ENCODE measurements at places on chromosomes 5 and 9. TPM values are rescaled to one million over a fixed set of nuclear protein-coding genes. Genes with fewer than 3 reads are reported as not detected.

LPCAT1 gene
- 119 TPM for total RNA-seq

- DNase-seq, result no peak
Observed at GRCh38 chr9:122354536-122355199, 16.2 kb upstream of the PTGS1 start.

ADRB2 gene
- 3.4 TPM for total RNA-seq

DNA sequence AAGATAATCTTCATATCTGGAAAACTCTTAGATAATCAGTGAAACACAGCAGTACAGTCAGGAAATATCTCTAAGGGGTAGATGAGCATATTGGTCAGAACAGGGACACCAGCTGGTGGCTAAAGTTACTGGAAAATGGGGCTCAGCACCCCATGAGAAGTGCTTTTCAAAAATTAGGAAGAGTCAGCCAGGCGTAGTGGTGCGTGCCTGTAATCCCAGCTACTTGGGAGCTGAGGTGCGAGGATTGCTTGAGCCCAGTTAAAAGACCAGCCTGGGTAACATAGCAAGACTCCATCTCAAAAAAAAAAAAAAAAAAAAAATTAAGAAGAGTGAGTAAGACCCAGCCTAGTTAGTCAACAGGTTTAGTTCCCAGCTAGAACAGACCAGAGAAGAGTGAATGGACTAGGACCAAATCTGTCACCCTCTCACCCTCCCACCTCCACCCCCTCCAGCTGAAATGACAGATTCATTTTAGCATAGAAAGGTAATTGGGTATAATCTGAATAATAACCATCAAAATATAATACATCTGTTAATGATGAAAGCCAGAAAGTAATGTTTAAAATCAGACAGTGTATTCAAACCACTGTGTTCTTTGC lies 120.9 kb downstream of the CDC42SE2 start:
- no peak for DNase-seq

SCGB3A1 gene
- 1.3 TPM for total RNA-seq

DNA sequence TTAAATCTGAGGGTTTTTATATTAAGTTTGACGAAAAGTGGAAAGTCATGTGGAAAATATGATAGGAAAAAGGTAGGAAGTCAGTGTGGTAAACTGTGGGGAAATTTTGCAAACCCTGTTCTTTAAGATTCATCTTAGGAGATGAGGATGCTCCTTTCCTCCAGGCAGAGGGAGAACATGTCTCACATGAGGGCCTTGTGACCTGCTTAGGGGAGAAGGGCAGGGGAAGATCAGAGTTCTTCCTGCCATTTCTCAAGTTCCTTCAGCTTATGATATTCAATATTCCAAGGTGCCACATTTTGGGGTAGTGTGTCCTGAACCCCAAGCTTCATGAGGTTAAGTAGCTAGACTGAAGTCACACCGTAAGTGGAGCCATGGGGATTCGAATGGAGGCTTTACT lies 53.7 kb downstream of the MAPKAP1 start:
- no peak for DNase-seq

IER5L gene
- 43.5 TPM for total RNA-seq

DNA sequence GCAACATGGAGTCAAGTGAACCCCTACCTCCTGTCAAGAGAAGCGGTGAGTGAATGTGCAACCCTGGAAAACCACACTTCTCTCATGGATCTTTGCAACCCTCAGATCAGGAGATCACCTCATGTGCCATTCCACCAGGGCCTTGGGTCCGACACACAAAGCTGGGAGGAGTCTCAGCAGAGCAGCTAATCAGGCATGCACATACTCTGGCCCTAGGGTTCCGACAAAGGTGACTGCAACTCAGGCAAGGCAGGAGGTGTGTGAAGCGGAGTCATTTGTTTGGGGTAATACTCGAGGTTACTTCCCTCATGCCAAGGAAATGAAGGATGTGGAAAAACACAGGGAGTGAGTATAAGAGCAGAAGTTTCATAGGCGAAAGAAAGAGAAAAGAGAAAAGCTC lies 96.1 kb downstream of the GABRG2 start:
- DNase-seq, result no peak

DHX29 gene
- total RNA-seq, result 31.6 TPM

- DNase-seq, result no peak
Observed at GRCh38 chr5:6603643-6604042, 29.2 kb downstream of the NSUN2 start.

DNA sequence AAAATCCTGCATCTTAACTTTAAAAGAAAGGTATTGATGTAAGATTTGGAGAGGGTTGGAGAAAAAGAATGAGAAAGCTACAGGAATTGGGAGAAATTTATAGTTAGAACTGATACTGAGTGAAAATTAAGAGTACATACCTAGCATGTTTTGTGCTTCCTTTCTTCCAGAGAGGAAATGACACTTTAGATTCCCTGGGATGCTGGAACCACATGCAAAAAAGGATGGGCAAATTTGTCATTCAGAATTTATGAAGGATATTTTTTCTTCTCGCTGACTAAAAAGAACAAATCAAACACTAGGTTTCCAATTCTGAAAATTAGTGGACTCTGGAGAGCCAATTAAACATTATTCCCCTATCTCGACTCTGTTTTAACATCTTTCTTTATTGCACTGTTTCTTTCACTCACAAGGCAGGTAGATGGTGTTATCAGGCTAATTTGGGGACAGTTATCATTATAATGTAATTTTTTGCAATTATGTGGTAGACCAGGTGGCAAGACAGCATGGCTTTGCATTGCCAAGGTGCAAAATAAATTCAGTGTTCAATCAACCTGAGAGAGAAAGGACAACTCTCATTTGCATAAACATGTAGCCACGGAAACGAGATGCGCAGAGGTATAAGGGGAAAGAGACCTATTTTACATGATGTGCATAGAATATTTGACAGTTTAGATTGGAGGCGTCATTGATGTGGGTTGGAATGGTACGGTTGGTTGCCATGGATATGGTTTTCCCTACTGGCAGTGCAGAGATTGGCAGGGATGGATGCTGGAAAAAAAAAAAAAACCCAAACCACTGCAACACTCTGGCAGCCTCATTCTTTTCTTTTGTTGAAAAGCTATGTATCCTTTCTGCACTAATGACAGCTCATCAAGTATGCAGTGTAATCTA lies 320.4 kb upstream of the CCNH start:
- DNase-seq, result no peak

PHF24 gene
- 0.29 TPM for total RNA-seq

GRCh38 chr5:43730832-43731342 lies 127.9 kb downstream of the NNT start:
- DNase-seq, result no peak

TRPM3 gene
- 9.2 TPM for total RNA-seq

CCNJL gene
- 1.3 TPM for total RNA-seq

DNA sequence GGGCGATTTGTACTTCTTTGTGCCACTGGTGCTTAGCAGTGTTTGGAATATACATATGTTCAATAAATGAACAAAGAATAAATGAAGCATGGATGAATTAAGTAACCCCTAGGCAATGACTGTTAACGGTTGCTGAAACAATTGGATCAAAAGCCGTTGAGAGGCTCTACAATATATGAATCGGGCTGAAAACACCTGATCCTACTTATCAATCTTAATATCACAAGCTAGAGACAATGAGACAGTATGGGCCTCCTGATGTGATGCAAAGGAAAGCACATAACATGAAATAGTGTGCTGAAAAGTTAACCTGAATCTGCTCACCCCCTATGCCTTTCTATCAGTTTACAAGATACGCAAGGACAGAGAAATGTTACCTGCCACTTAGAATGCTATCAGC lies 410.3 kb upstream of the RGMB start:
- DNase-seq, result no peak

DNA sequence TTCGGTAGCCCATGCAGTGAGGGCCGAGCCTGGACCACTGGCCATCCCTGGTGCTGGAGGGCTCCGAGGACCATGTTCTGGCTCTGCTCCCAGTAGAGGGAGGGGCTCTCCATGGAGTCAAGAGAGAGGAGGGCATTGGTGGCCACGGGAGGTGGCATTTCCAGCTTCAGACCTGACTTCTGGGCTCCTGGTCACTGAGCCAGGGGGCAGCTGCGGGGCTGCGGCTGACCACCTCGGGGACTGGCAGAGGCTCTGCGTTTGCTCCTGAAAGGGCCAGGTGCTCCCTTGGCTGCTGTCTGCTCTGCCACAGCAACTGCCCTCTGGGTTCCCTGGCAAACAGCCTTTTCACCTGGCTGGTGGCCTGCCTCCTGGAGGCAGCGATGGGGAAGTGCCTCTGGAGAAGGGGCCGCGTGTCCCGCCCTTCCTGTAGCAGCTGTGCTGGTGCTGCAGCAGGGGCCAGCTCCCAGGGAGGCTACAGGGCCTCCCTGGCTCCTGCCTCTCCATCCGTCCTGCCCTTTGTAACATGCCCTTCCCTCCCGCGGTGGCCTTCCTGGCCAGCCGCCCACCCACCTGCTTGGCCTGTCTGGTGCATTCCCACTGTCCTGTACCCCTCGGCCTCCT lies 144.6 kb downstream of the CACNA1B start:
- no peak for DNase-seq

GRCh38 chr9:98218562-98219363 lies 26.3 kb upstream of the CORO2A start:
- no peak for DNase-seq

ACER2 gene
- 3.4 TPM for total RNA-seq

RMRP gene
- 17,824 TPM for total RNA-seq

GRCh38 chr5:43061352-43062075 lies 21.4 kb upstream of the ANXA2R start:
- no peak for DNase-seq

TNC gene
- 29.4 TPM for total RNA-seq

DNA sequence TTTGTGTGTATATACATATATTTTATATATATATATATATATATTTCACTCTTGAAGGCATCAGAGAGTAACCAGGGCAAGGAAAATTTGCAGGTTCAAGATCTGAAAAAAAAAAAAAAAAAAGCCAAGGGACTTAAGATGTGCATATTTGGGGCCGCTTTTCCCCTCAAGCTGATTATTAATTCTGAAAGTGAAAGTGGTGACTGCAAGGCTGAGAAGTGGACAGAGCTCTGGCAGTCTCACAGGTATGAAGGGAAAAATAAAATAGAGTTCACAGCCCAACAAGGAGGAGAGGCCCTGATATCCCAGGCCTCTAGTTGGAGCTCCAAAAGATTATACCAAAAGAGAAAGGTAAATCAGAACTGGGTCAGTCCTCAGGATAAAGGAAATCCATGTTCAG lies 234.4 kb upstream of the GAS1 start:
- no peak for DNase-seq

DNAJC25 gene
- total RNA-seq, result 6.5 TPM
